ENCODE measurements at places on chromosomes 2 and 18.

- DNase-seq = no peak
Observed at GRCh38 chr18:79953971-79954651, 2.7 kb upstream of the SLC66A2 start.

GRCh38 chr18:23648940-23649607 is 13.6 kb downstream of the ANKRD29 start:
- no peak for DNase-seq

- no peak for DNase-seq
Observed at GRCh38 chr2:150762571-150762970, 275.1 kb upstream of the RND3 start.

- DNase-seq = no peak
Observed at GRCh38 chr2:173354073-173354581, 545 bp upstream of the CDCA7 start.

DNA sequence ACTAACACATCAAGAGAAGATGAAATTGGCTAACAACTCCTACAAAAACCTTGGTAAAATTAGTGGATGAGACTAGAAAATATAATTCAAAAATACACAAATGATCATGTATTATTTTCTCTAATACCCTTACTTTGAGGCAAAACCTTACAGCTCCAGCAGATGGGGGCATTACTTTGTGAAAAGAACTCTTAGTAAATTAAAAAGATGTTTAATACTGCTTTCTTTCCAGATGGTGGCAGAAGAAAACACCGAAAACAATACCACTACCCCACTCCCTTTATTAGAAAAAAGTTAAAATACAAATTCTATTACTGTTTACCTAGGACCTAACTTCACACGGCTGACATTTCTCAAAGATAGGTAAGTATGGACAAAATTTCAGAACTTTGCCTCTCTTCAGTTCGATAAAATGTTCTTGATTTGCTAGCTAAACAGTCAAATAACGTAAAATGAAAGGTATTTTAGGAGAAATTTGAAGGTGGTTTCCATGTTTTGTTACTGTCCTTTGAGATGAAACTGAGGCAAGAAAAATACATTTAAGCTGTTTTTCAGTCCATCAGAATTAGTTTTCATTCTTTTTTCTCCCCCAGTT is 30.6 kb downstream of the ORC4 start:
- DNase-seq = no peak

DNA sequence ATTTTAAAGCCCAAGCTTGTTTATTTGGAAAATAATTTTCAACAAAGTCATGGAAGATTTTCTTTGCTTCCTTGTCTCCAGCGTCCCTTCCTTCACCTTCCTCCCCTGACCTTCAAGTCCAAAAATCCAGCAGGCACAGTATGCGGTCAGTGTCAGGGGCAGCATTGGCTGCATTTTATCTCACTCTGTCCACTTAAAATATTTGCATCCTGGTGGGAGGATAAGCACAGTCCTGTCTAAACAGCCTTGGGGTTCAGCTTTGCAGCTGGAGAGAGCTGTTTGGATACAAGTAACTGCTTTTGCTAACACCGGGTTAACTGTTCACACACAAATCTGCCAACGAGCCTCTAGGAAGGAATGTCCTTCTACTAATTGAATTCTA is 318.1 kb downstream of the PDE11A start:
- DNase-seq = no peak

- DNase-seq = no peak
Observed at GRCh38 chr2:238308177-238308576, 12.1 kb upstream of the TRAF3IP1 start.

DNA sequence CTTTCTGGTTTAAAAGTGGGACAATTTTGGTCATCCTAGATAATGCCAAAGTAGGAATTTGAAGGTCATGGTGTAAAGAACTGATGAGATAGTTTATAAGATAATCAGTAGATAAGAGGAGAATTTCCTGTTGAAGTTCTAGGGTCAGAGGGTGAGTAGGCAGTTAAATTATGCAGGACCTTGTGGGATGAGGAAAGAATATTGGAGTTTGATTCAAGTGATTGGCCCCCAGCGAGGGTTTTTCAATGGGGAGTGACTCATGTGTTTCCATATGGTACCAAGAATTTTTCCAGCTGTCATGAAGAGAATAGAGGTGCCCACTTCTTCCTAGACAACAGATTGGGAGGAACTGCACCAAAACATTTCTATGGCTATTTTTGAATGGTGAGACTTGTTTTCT is 940.2 kb upstream of the ZEB2 start:
- no peak for DNase-seq

GRCh38 chr2:143936848-143937722 is 582.8 kb downstream of the ZEB2 start:
- DNase-seq = peak; percentile 13

DNA sequence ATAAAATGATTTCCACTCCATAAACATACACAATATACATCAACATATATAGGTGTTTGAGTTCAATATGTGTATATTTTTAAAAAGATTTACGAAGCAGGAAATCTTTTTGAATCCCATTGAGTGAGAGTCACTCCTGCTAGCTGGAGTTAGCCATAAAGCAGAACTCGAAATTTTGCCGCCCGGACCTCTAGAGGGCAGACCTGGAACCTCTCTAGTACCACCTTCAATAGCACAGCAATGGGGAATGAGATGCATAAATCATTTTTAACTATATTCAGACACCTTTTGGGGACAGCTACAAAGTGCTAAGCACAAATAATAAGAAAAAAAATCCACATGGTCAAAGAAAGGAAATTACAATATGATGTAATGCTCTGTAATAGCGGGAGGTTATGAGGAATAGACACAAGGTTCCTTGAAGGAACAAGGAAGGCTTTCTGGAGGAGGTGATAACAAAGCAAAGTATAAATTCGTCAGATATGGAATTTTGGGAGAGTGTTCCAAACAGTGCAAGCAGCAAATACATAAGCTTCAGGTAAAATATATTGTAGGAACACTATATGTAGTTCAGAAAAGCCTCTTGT is 533.4 kb downstream of the ERBB4 start:
- DNase-seq = no peak

- DNase-seq = no peak
Observed at GRCh38 chr2:11680182-11680900, 10.3 kb upstream of the NTSR2 start.
